ENCODE measurements at places on chromosomes 3 and 15.

GRCh38 chr15:60162251-60162967 is 158.3 kb downstream of the FOXB1 start:
- DNase-seq, result no peak

- DNase-seq, result no peak
Observed at GRCh38 chr15:74128785-74129585, 1.4 kb upstream of the ISLR2 start.

- no peak for DNase-seq
Observed at GRCh38 chr3:100976611-100977010, 16.6 kb downstream of the ABI3BP start.

DNA sequence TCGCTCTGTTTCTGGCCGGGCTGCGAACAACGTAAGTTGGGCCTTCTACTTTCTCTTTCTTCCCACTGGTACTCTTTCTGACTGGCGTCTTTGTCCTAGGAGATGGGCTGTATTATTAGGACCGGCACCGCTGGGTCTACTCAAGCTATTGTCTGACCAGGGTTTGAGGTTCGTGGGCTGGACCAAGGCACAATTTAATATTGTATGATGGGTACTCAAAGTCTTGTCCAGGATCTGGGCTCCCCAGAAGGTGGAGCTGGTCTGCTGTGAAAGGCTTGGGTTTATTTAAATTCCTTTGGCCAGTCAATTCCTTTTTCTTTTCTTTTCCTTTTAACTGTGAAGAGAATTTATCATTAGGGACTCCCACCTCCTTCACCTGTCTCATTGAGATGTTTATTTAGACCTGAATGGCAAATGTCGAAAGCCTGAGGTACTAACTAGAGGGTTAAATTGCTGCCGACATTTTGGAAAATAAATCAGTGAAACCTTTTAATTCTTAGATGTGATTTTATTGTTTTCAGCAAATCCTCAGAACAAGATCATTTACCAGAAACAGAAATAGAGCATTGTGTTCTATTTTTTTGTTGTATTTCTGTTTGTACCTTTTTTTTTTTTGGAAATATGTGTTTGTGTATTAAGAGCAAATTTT is 410 bp downstream of the LRRC49 start:
- DNase-seq, result no peak

GRCh38 chr15:47378527-47378926 is 338.8 kb upstream of the SEMA6D start:
- DNase-seq, result no peak

DNA sequence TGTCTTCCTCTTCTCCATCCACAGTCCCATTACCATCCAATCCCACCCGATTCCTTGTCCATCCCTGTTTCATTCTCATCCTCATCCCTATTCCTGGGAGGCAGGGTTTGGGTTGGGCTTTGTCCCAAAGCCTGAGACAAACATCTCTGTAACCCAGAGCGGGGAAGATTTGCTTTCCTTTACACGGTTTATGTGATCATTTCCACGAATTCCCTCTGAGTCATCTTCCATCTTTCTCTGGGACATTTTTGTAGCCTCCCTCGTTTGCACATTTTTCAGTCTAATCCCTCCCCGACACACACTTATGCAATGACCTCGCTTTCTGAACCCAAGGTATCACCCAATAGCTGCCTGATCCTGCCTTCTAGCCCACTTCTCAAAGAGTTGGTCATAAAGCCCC is 22.8 kb downstream of the DUOX2 start:
- no peak for DNase-seq

GRCh38 chr15:38253351-38253781 is 730 bp downstream of the SPRED1 start:
- no peak for DNase-seq

DNA sequence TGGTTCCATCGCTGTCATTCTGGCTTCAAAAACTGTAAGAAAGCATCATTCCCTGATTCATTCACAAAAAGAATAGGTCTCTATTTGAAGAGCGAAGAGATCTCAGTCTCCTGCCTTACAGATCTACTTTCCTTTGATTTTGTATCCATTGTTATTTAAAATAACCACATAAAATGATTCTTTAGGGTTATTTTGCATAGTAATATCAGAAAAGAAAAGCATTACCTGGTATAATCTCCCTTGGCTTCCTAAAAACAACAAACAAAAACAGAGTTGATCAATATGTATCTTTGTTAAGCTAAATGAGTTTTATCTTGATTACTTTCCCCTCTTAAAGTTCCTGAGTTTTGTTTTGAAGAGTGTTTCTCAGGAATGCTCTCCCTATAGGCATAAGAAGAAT is 126.6 kb upstream of the LMOD3 start:
- DNase-seq, result no peak

- no peak for DNase-seq
Observed at GRCh38 chr3:197615430-197615829, 59.7 kb upstream of the BDH1 start.

GRCh38 chr3:160928183-160928726 is 172.2 kb downstream of the PPM1L start:
- DNase-seq, result peak; percentile 65

- no peak for DNase-seq
Observed at GRCh38 chr3:157594413-157594812, 91.2 kb upstream of the VEPH1 start.

DNA sequence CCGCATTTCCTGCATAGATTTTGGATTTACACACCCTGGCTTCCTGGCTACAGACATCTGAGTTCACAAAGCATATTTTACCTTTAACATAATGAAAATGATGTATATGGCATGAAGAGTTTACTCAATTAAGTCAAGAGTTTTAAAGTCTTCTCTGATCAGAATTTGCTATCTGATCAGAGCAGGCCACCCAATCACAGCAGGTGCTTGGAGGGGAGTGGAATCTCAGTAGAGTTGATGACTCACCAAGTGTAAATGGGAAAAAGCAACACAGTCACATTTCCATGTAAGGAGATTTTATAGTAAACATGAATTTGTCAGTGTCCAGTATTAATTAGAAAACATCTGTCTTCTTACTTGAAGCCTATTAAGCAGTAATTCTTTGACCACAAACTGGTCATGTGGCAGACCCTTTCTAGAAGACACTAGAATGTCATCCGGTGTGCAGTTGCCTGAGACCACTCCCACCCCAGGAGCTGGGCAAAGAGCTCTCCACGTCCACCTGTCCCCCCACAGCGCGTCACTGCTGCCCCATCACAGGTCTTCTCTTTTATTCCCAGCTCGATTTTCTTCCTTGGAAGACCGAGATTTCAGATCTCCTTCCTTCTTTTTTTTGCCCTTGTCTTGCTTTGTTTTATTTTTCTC is 10.8 kb downstream of the MESD start:
- no peak for DNase-seq

GRCh38 chr3:194836661-194837060 is 151.0 kb downstream of the FAM43A start:
- no peak for DNase-seq

DNA sequence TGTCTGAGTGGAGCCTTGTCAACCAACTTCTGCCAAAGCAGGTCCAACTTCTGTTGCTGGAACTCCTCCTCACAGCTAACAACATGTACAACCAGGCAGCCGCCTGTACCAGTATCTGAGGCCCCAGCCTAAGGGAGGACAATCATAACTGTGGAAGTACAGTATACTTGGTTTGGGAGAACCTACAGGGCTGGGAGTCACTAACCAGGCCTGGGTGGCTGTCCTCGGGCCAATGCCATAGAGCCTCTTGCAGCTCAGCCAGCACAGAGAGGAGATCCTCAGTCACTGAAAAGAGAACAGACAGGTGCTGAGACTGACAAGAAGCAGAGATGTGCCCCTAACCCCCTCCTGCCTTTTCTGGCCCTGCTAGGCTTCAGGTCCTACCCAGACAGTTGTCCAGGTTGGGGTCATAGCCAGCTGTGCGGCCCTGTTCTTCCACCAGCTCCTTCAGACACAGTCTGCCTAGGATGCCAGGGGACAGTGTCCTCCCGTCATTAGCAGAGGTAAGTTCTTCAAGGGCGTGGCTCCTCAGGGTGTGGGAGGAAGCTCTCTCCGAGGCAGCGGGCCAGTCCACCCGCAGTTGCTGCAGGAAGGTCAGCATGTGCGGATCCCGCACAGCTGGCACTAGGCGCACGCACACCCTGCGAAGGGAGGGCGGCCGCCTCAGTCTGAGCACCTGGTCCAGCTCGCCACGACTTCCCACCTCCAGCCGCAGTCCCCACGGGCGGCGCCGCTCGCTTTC is 980 bp downstream of the DALRD3 start:
- DNase-seq, result no peak

DNA sequence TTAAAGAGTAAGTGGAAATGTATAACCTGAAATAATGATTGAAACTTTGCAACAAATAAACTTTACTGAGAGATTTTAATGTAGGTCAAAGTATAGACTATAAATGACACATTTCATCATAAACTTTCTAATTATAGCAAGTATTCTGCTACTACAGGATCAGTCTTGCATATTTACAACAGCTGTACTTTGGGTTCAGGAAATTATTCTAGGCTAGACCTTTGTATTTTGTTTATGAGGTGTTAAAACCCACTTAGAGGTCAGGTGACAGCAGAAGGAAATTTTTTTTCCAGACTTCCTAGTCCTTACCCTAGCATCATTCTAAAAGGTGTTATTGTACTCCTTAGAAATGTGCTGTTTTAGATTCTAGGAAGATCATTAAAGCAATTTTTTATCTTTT is 2.3 kb downstream of the RNF7 start:
- no peak for DNase-seq

DNA sequence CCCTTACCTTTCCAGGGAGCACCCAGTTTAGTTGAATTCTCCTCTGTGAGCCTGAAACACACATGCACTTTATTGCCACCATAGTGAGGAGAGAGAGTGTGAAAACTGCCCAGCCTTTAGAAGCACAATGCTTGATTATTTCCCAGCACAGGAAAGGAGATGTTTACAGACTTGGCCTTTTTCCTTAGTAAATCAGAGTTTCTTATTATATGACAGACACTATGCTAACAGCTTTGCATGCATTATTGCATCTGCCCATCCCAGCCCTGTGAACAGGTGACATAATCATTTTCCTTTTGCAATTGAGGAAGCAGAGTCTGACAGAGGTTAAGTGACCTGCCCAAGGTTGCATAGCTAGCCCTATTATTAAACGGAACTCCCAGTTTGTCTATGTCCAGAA is 36.5 kb downstream of the CAPN3 start:
- no peak for DNase-seq

- no peak for DNase-seq
Observed at GRCh38 chr3:149593418-149594160, 64.2 kb downstream of the WWTR1 start.

GRCh38 chr3:41581700-41582099 is 380.2 kb downstream of the ULK4 start:
- no peak for DNase-seq

- DNase-seq, result no peak
Observed at GRCh38 chr3:11238060-11238459, 34.1 kb upstream of the ATG7 start.

DNA sequence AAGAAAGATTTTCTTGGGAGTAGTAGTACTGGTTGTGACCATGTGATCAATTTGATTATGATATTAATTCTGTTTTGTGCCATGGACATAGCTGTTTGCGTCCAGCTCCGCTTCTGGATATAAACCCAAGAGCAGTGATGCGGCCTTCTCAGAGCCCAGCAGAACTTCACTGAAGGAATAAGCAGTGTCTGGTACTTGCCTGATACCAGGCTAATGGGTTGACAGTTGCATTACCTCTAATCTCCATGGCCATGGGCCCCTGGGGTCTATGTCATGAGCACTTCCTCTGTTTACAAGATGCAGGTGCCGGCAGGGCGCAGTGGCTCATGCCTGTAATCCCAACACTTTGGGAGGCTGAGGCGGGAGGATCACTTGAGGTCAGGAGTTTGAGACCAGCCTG is 36.3 kb upstream of the RAB6B start:
- no peak for DNase-seq

DNA sequence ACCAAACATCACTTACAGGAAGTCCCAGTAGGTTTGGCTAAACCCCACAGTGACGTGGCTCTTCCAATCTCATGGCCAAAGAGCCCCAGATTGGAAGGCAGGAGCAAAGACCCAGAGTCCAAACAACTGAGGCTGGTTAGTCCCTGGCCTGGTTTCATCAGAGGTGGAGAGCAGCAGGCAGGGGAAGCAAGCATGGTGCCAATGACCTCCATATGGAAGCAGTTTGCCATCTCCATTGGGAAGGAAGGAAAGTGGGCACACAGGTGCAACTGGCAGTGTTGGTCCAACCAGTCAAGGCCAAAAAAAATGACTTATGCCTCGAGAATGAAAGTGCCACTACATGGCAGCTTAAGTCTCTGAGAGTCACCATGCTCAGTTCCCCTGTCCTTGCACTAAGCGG is 175.9 kb downstream of the NTRK3 start:
- DNase-seq, result no peak

DNA sequence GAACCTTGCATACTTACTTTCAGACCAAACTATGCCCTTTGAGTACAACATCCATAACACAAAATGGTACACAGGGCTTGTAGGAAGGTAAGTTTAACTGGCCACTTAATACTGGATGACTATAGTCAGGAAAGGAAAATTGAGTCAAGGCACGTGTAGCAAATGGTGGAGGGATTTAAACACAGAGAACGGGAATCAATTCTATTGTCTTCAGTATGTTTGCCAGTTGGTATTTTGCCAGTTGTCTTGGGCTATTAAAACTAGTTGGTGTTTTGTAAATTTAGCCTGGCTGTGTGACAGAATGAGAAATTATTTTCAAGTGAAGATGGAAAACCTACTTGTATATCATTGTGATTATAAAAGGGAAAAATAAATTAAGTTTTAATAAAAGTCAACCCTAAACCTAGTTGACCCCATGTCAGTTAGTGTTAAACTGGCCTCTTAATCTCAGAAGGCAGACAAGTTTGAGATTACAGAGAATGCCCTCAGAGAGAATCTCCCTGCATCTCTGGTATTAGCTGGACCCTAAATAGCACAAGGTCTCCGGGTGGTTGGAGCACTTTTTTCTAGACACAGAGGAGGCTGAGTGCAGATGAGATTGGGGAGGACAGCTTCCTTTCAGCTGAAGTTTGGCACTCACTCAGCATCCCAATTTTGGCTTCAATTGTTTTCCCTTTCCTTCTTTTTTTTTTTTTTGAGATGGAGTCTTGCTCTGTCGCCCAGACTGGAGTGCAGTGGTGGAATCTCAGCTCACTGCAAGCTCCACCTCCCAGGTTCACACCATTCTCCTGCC is 91.2 kb downstream of the MB21D2 start:
- DNase-seq, result no peak

DNA sequence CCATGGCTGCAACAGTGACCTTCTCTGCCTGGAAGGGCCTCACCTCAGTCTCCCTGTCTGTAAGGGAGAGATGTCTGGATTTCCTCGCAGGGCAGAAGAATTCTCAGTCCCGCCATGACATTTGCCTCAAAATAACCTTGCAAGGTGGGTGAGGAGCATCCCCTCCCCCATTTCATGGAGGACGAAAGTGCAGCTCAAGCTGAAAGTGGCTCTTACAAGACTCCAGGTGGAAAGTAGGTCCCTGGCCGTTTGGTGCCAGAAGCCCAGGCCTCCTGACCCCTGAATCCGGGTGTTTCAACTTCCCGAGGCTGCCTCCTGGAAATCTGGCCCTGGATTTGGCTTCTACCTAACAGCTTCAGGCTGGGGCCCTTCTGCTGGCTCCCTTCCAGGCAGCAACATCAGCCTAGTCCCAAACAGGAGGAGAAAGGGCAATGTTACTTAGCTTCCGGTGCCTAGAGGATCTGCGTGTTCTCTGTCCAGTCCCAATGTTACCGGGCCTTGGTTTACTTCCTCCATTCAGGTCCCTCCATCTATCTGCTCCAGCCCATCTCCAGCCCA is 769 bp upstream of the CSPG4 start:
- no peak for DNase-seq

GRCh38 chr3:36907911-36908646 is 36.8 kb downstream of the TRANK1 start:
- no peak for DNase-seq

GRCh38 chr3:71872256-71872655 is 87.3 kb upstream of the PROK2 start:
- no peak for DNase-seq

- no peak for DNase-seq
Observed at GRCh38 chr3:41847679-41848078, 114.2 kb downstream of the ULK4 start.

Data from NCI-H1694 treated with DMSO at 0.1 percent for 48 hours (cell line).